Right lobe of liver (tissue), 6 donors: ENCODE measurements at places on chromosomes 12 and 14.
A peak's percentile ranks its signal among the peaks of the same experiment; 100 is the strongest.

DNA sequence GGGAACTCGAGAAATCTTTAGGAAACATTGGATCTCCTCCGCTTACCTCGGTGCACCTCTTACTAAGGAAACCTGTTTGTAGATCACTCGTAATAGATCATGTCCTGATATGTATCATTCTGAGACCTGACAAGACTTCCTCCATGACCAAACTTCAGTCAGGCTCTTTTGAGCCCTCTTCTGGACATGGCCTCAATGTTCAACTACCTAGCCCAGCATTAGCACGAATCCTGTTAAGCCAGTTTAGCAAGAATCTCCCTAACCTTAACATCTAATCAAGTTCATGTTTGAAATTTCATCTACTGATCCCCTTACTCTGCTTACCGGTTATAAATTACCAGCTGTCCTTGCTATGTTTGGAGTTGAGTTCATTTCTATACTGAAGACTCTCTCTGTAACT, 713.9 kb upstream of the USP15 start:
- DNase-seq, result no peak

DNA sequence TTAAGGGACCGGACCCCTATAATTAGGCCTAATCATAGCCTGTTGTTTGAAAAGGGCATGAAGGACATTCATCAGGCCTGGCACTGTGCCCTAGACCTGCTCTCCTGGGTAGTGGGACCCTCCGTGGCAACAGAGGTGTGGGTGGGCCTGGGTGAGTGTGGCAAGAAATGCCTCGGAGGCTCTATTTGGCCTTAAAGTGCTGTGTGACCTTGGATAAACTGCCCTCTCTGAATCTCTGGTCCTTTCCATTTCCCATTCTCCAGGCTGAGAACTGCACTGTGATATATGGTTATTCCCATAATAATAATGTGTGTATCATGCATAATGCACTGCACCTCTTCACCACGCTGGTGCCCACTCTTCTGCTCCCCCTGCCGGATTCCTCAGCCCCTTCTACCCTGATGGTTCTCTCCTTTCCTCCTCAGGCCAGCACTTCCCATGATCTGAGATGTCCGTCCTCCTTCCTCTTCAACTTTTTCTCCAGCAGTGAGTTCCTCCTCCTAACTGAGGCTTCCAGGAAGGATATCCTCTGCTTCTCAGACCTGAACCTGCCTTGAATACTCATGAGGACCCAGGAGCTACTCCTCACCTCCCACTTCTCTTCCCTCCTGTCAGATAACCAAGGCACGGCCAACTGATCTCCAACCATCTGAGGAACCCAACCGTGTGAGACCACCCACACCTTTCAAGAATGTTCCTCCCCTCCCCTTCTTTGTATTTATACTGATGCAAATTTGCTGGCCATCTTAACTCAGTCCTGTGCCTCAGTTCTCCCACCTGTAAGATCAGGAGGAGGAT, 111.0 kb upstream of the PZP start:
- no peak for DNase-seq

DNA sequence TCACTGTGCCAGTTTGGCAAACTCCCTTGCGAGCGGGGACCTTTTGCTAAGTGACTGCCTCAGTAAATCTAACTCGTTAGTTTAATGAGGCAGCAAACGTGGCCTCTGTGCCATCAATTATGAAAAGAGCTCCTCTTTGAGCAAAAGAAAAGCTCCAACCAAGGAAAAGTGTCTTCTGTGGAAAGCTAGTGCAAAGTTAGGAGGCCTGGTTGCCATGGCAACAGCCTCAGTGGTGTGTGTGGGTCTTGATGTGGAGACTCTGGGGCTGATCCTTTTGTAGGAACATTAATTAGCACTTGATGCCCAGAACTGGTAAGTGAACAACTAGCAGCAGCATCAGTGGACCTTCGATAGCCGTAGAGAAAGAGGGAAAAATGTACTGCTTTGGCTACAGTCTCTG, 145.7 kb downstream of the CHST11 start:
- no peak for DNase-seq

DNA sequence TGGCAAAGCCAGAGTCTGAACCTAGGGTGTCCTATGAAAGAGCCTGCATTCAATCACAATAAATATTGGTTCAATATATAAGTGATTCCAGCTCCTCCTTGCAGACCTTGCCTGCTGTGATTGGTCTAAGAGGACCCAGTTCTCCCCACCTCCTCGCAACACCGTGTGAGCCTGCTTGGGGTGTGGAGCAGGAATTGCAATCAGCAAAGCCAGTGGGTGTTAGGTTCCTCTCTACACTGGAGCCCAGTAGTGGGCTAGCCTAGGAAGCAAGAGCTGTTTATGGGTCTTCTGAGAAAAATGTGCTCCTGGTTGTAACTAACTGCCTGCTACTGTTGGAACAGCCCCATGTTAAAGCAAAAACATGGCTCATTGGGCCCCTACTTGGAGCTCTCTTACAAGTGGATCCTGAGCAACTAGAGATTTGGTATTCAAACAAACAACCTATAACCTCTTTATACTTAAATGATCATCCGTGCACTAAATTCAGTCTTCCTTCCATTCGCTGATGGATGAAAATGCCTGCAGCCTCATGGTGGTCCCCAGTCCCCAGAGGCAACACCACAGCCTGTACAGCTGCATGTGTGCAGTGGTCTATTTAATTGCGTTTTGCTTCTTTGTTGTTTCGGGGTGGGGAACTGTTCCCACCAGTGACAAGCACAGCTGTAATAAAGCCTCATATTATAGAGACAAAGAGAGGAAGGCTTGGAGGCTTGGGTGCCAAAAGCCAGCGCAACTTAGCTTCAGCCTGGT, 3.7 kb upstream of the SELPLG start:
- no peak for DNase-seq

DNA sequence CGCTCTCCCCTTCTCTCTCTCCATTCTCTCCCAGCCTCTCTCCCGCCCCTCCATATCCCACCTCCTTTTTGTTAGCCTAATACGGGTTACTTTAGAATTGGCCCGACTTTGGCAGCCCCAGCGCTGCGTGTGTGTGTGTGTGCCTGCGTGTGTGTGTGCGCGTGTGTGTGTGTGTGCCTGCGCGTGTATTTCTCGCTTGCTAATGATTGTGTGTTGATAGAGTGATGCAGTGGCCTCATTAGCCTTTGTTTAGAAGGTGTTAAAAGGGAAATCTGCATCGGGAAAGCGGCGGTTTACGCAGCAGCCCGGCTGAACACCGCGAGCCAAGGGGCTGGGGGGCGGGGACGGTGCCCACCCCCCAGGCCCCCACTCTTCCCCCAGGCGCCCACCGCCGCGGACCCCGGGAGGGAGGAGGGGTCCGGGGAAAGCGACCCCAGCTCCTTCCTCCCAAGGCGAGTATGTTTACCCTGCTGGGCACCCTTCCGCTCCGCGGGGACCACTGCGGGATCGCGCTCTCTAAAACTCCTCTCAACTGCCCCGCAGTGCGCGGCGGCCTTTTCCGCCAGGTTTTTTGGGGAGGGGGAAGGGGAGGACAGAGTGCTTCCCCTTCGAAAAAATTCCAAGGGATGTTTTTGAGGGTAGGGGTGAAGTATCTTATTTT, 6.8 kb upstream of the LHX5 start:
- no peak for DNase-seq

- DNase-seq, result no peak
Measured at GRCh38 chr12:114431902-114432301, 26.0 kb upstream of the TBX5 start.

DNA sequence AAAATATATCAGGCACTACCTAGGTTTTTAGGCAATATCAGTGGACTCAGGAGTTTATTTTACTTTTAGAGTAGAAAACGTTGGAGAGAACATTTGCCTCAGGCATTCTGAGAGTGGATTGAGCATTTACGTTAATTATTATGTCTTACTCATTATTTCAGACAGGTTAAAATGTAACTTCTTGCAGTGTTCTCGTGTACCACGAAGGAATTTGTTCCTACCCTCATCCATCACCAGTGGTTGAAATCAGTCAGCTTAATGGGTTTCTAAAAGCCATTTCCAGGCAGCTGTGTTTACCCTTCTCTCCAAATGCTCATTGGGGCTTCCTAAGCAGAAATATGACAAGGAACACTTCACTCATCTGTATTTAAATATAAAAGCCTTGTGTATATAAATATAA, 9.1 kb upstream of the LDHB start:
- DNase-seq, result no peak

GRCh38 chr12:131309700-131310099, 356.0 kb downstream of the ADGRD1 start:
- DNase-seq, result no peak

- DNase-seq, result no peak
Measured at GRCh38 chr12:75959060-75959459, 72.5 kb downstream of the PHLDA1 start.

DNA sequence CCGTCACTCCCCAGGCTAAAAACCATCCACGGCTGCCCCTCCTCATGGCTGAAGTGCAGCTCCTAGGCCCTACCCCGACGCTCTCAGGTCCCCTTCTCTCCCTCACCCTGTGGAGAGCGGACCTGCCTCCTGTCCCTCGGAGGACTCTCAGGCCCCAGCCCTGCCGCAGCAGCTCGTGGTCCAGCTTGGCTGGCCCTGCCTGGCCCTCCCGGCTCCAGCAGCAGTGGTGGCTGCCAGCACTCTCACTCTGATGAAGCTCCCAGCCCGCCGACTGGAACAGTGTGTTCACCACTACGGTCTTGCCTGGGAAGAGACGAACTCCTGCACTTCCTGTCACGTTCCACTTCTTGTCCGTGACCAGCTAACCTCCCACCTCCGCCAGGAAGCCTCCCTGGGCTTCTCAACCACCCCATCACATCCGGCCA, 11.1 kb downstream of the BAG5 start:
- peak; percentile 59 for DNase-seq

- no peak for DNase-seq
Measured at GRCh38 chr12:22044391-22044790, 1.6 kb upstream of the CMAS start.

DNA sequence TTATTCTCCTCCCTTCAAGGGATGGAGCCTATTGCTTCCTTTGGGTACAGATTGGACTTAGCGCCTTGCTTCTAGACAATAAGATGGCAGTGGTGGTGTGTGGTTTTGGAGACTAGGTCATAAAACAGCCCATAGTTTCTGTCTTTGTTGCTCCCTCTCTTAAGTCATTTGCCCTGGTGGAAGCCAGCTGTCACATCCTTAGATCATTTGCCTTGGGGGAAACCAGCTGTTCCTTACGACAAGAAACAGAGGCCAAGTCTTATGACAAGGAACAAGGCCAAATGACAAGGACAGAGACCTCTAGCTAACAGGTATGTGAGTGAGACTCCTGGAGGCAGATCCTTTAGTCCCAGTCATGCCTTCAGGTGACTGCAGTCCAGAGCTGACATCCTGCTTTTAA, 9.2 kb upstream of the PALS1 start:
- DNase-seq, result no peak

DNA sequence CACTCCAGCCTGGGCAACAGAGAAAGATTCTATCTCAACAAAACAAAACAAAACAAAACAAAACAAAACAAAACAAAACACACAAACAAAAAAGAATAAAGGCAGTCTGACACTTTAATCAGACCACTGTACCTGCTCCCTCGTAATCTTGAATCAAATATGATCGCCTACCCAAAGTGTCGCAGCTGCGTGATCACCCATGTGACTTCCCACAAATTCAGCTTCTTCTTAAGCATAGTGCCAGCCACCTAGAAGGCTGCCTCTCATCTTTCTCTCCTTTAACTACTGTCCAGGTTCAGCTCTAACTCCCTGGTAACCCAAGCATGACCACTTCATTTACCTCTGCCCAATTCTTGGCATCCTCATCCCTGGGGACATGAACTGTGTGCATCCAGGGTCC, 37.4 kb downstream of the FMNL3 start:
- DNase-seq, result no peak

DNA sequence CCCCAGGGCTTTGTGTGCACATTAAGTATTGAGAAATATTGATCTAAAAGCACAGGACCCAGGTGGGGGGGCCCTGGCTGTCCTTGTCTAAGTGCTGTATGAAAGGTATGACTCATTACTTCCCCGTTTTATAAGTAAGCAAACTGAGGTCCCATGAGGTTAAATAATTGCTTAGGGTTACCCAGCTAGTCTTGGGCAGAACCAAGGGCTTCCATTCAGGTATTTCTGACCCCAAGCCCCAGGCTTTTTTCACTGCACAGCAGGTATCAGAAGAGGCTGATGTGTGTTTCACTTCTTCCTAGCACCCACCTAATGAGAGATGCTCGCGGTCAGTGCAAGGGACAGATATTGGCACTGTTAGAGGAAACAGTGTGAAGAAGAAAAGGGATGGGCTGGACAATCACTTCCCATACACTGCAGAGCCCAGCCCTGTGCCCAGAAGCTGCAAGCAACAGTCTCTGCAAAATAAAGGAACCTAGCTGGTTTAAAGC, 4.7 kb upstream of the TC2N start:
- DNase-seq, result no peak

GRCh38 chr14:92253381-92253894, 69.5 kb upstream of the SLC24A4 start:
- DNase-seq, result no peak

DNA sequence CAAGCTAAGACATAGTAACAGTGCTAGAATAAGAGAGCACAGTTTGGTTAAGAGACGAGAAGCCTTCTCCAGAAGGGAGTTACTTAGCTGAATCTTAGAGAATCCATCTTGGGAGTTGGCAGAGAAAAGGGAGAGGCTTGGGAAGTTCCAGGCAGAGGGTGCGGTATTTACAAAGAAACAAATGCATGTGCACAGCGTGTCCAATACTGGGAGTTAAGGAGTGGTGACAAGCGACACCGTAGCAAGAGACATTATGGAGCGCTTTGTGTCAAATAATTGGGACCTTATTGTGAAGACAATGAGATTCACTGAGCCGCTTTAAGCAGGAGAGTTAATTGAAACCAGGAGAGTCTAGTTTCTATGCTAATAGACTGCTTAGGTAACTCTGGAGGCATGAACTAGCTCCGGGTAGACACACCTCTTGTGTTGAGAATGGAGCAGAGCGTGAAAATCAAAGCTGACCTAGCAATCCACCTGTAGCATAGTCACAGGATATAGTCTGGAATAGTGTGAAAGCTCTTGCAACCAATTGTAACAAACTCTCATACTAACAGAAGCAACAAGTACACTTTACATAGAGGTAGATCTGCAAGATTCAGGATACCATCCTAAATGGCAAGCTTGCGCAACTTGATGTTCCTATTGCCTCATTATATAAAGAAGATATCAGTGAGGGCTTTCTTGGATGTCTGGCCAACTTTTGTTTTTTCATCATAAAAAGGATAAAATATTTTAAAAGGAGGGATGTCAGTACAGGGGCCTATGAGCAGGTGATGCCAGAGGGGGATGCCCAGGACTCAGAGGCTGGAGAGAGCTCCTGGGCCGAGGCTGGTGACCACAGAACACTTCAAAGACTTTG, 5.3 kb downstream of the ALDH1L2 start:
- no peak for DNase-seq

GRCh38 chr14:74425525-74426201, 347 bp downstream of the SYNDIG1L start:
- peak; percentile 42 for DNase-seq
